ENCODE measurements at places on chromosomes 5 and 9.
A peak's percentile ranks its signal among the peaks of the same experiment; 100 is the strongest.

GRCh38 chr5:15669826-15670225 lies 169.8 kb downstream of the FBXL7 start:
- no peak overlapping the region for H3K4me3 ChIP-seq
- no peak overlapping the region for H3K27ac ChIP-seq
- DNase-seq: no peak

GRCh38 chr5:67318746-67319145 lies 122.1 kb upstream of the CD180 start:
- peaks cover 2% of the 10 kb centered on the region for H3K4me1 ChIP-seq
- DNase-seq: no peak
- H3K4me3 ChIP-seq: no peak overlapping the region

DNA sequence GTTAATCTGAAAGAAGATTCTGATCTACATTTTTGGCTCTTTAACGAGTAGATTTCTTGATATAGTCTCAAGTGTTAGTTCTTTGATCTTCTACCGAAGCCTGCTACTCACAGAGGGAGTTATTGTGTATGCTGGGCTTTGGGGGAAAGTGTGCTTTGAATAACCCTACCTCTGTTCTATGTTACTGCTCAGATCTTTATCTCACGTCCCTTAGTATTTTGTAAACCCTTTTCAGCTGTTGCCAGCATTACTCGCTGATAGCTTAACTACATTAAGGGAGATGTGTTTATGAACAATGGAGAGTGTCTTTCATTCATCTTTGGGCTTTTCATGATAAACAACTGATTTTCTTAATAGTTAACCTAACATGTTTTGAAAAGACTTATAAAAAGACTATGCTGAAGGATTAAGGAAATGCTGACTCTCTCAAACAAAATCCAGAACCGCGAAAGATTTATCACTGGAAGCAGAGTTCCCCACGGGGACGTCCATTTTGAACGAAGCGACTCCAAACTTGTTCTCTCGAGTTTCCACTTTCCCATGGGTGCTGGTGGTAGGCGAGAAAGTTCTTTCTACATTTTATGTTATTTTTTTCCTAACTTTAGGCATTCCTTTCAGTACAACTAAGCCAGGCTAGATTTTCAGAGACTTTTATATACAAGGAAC lies 27.9 kb upstream of the ALDH1A1 start:
- no peaks in the 10 kb centered on the region for H3K4me1 ChIP-seq
- H3K27ac ChIP-seq: no peak overlapping the region
- peaks cover 9% of the 10 kb centered on the region for H3K27me3 ChIP-seq
- DNase-seq: no peak
- no peak overlapping the region for H3K4me3 ChIP-seq
- no peaks in the 10 kb centered on the region for H3K36me3 ChIP-seq

GRCh38 chr9:79266986-79267385 lies 304.8 kb upstream of the TLE4 start:
- H3K27me3 ChIP-seq: peaks cover 20% of the 10 kb centered on the region
- H3K36me3 ChIP-seq: no peaks in the 10 kb centered on the region
- H3K4me1 ChIP-seq: peaks cover 5% of the 10 kb centered on the region
- no peak for DNase-seq
- H3K27ac ChIP-seq: no peak overlapping the region

GRCh38 chr9:124212381-124213050 lies 45.2 kb upstream of the NEK6 start:
- H3K27me3 ChIP-seq: peaks cover 6% of the 10 kb centered on the region
- H3K4me3 ChIP-seq: no peak overlapping the region
- peak overlapping the region; percentile 65 for H3K27ac ChIP-seq
- peaks cover 60% of the 10 kb centered on the region for H3K4me1 ChIP-seq
- no peaks in the 10 kb centered on the region for H3K36me3 ChIP-seq
